NCI-H226 (cell line): ENCODE measurements at places on chromosomes 5 and 9.

- DNase-seq = peak; percentile 15
These were observed 29.8 kb upstream of the HMCN2 start for GRCh38 chr9:130235558-130236435.

DNA sequence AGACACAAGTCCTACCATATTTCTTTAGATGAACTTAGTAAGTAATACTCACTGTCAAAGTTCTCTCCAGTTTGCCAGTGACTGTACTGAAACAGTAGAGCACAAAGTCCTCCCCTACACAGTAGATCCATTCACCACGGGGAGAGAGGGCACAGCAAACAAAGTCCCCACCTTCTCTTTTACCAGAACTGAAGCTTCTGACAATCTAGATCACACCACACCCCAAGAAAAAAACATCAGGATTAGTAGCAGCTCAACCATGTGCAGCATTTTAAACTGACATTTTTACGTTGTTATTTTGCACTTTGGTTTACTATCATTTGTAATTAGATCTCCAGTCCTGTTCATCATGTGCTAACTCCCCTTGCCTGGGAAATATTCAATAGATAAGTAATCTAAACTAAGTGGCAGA lies 23.0 kb downstream of the DNAJA1 start:
- no peak for DNase-seq

- no peak for DNase-seq
These were observed 56.5 kb upstream of the HAND1 start for GRCh38 chr5:154534457-154535050.

DNA sequence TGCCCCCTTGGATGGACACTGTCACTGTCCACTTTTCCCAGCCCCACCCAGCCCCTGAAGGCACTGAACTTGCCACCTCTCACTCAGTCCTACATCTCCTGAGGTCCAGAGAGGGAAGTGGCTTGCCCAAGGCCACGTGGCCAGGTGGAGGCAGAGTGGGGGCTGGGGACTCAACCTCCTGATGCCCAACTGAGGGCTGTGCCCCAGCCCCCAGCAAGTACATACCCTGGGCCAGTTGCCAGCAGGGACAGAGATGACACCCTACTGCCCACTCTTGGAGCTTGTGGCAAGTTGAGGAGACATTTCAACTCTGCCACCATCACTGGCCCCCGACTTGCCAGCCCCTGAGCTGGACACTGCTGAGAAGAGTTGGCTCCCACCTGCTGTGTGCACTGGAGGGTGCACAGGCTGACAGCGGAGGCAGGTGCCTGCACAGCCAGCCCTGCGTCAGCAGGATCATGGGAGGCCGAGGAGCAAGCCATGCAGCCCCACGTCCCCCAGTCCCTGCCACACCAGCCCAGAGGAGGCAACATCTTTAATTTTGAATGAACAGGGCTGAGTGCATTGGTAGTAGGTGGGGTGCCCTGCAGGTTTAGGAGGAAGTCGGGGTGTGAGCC lies 39.4 kb downstream of the UNC5A start:
- DNase-seq = no peak

DNA sequence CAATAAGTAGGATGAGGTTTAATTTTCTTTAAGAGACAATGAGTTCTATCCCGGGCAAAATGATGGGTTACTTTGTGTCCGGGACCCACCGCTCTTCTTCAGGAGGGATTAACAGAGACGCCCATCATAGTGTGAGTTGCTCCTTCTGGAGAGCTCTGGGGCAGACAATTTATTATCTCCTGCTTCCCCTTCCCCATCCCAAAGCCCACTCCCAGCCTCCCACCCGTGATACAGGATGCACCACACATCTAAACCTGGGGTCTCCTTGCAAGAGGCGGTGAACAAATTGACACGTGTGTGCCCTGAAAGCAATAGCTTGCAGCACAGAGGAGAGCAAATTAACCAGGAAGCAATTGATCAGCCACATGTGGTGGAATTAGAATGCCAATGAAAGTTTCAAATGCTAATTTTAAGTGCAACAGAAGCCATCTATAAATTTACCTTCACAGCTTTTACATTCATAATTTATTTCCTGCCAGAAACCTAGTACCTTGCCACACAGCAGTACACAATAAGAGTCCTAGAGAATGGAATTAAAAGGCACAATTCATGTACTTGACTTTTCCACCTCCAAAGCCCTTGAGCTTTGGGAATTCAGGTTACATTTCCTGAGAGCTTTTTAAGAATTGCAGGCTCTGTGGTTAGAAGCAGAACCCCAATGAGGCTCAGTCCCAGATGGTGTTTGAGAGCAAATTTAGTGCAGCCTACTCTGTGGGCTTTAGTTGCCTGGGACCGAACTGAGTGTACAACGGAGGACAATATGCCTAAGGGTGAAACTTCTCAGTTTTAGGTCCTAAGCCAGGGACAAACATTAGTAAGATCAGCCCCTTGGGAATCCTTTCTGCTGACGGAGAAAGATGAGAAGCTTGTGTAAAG lies 399.6 kb downstream of the MED10 start:
- no peak for DNase-seq

DNA sequence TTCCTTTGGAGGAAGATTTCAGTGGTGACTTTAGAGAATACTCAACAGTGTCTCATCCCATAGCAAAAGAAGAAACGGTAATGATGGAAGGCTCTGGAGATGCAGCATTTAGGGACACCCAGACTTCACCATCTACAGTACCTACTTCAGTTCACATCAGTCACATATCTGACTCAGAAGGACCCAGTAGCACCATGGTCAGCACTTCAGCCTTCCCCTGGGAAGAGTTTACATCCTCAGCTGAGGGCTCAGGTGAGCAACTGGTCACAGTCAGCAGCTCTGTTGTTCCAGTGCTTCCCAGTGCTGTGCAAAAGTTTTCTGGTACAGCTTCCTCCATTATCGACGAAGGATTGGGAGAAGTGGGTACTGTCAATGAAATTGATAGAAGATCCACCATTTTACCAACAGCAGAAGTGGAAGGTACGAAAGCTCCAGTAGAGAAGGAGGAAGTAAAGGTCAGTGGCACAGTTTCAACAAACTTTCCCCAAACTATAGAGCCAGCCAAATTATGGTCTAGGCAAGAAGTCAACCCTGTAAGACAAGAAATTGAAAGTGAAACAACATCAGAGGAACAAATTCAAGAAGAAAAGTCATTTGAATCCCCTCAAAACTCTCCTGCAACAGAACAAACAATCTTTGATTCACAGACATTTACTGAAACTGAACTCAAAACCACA lies 67.4 kb downstream of the VCAN start:
- no peak for DNase-seq

DNA sequence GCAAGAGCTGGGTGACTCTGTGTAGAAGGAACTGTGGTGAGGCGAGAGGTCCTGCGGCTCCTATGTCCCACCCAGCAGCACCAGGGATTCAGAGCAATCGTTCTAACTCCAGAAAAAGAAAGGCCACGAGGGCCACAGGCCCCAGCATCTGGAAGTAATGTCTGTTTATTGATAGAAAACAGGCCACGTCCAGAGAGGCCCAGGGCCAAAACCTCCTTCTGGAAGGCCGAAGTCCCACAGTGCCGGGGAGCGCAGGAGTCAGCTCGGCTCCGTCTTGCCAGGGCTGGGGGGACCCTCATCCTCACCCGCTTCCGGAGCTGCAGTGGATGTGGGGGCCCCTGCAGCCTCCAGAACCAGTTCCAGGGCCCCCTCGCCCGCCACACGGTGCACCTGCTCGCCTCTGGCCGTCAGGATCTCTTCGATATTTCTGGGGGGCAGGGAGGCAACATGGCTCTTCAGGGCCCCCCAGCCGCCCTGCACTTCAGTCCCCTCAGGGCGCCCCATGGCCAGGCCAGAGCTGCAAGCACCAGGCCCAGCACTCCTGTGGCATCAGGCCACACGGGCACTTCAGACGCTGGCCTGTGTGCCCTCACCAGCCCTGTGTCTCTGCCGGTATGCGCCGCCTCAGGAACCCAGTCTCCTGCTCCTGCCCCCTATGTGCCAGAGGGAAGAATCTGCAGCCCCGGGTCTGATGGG lies 1.6 kb downstream of the DNLZ start:
- DNase-seq = no peak

GRCh38 chr5:85340790-85341189 lies 956.1 kb upstream of the EDIL3 start:
- no peak for DNase-seq

DNA sequence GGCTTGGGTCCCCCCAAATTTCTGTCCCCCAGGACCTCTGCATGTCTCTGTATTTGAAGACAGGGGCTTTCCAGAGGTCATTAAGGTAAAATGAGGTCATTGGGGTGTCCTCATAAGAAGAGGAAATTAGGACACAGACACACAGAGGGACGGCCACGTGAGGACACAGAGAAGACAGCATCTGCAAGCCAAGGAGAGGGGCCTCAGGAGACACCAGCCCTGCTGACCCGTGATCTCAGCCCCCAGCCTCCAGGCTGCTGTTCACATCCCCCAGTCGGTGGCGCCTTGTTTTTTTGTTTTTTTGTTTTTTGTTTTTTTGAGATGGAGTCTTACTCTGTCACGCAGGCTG lies 1.2 kb upstream of the CCDC183 start:
- no peak for DNase-seq

DNA sequence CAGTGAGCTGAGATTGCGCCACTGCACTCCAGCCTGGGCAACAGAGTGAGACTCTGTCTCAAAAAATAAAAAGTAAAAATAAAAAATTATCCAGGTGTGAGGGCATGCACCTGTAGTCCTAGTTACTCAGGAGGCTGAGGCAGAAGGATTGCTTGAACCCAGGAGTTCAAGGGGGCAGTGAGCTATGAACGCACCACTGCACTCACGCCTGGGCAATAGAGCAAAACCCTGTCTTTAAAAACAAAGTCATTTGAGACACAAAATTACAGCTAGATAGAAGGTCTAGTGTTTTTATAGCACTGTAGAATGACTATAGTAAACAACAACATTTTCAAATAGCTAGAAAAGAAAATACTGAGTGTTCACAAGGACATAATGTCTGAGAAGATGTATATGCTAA lies 16.4 kb downstream of the IL4 start:
- DNase-seq = no peak

GRCh38 chr5:130111746-130112145 lies 207.5 kb downstream of the CHSY3 start:
- no peak for DNase-seq

DNA sequence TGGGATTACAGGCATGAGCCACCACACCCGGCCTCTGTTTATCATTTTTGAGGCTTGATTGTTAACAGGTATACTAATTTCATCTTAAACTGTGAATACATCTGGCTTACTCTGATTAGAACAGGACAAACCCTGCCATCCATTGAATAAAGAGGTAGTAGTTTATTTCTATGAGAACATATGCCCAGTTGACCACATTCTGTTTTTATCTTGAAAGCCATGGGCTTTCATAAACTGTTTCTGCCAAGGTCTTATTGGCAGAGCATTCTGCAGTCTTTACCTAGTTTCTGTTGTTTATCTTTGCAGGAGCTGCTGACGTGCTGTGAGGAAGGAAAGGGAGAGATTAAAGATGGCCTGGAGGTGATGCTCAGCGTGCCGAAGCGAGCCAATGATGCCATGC lies 184.9 kb upstream of the OTULINL start:
- DNase-seq = no peak

DNA sequence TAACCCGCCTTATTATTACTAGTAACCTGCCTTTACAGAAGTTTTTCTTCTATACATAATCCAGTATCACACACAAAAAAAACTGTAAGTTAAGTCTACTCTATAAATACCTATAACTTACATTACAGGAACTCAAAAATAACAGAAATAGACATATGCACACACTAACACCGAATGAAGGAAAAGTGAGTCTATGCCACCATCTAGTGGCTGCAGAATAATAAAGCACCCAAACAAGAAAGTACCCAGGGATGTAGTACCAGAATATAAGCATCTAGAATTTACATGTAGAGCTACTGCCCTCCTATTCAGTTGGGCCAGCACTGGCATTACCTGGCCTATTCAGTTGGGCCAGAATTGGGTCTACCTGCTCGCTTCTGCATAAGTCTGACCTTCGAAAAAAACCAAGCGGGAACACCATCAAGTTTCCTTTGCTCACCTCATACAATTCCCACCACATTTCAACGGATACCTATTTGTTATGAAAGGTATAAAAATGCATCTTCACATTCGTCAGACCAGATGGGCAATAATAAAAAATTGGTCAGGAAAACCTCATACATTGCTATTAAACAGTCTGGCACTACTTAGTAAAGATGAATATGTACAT lies 4.0 kb upstream of the NIPSNAP3A start:
- peak; percentile 28 for DNase-seq

GRCh38 chr9:126625329-126626126 lies 11.8 kb downstream of the LMX1B start:
- DNase-seq = no peak

GRCh38 chr5:60701321-60701968 lies 1.5 kb upstream of the DEPDC1B start:
- DNase-seq = no peak

GRCh38 chr5:77839691-77840090 lies 63.6 kb upstream of the TBCA start:
- DNase-seq = no peak

- no peak for DNase-seq
These were observed 560.7 kb downstream of the HTR1A start for GRCh38 chr5:63401436-63402046.

GRCh38 chr5:177611446-177612214 lies 11.7 kb downstream of the B4GALT7 start:
- DNase-seq = no peak

DNA sequence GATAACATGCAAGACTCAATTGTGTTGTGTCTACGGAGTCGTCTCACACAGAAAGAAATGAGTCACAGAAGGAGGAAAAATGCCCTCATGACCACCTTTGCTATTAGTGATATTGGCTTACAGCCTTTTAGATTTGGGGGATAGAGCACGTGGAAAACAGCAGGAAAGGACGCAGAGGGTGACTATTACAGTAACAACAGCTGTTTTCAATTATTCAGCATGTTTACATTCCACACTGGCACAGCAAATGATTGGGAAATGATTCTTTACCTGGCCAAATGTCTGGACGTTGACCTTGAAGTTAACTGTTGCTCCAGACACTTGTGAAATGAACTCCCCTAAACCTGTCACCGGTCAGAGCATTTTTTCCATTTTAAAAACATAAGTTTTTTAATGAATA lies 46.8 kb downstream of the APTX start:
- no peak for DNase-seq

DNA sequence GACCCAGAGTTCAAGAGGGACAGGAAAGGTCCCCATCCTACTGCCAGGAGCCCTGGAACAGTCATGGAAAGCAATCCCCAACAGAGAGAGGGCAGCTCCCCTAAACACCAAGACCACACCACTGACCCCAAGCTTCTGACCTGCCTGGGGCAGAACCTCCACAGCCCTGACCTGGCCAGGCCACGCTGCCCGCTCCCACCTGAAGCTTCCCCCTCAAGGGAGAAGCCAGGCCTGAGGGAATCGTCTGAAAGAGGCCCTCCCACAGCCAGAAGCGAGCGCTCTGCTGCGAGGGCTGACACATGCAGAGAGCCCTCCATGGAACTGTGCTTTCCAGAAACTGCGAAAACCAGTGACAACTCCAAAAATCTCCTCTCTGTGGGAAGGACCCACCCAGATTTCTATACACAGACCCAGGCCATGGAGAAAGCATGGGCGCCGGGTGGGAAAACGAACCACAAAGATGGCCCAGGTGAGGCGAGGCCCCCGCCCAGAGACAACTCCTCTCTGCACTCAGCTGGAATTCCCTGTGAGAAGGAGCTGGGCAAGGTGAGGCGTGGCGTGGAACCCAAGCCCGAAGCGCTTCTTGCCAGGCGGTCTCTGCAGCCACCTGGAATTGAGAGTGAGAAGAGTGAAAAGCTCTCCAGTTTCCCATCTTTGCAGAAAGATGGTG lies 31.6 kb downstream of the CD180 start:
- no peak for DNase-seq

- no peak for DNase-seq
These were observed at the start of gene C5orf52 for GRCh38 chr5:157670662-157671591. Gene C5orf52 (plus strand): TSS chr5:157671533. CDS start chr5:157671615, 82 bp downstream.
